NCI-H226 (cell line): ENCODE measurements at places on chromosomes 5 and 9.

DNA sequence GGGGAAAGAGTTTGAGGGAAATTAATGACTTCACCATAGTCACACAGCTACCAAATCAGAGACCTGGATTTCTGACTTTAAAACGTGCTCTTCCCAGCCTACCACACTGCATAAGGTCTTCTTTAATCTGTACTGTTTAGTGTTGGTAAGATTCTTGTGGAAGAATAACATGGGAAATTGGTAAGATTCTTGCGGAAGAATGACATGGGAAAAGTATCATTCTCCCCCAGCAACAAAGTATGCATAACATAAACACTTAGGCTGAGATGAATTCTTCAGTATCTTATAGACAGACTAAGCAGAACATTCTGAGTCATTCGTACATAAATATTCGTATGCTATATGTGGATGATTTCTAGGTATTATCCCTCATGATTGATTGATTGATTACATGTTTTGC, 170.4 kb downstream of the FOCAD start:
- DNase-seq = peak; percentile 23

- DNase-seq = no peak
These were observed 17.9 kb downstream of the MIGA2 start for GRCh38 chr9:129054163-129054851.

- DNase-seq = no peak
These were observed 81.2 kb downstream of the RAB24 start for GRCh38 chr5:177222269-177222668.

GRCh38 chr5:16754601-16755000, 137.8 kb upstream of the RETREG1 start:
- no peak for DNase-seq

GRCh38 chr9:110640736-110641135, 27.9 kb upstream of the MUSK start:
- DNase-seq = no peak

- DNase-seq = no peak
These were observed 33.8 kb downstream of the KCNIP1 start for GRCh38 chr5:170537451-170538095.

- DNase-seq = no peak
These were observed 52.7 kb downstream of the ITGA1 start for GRCh38 chr5:52840277-52841050.

DNA sequence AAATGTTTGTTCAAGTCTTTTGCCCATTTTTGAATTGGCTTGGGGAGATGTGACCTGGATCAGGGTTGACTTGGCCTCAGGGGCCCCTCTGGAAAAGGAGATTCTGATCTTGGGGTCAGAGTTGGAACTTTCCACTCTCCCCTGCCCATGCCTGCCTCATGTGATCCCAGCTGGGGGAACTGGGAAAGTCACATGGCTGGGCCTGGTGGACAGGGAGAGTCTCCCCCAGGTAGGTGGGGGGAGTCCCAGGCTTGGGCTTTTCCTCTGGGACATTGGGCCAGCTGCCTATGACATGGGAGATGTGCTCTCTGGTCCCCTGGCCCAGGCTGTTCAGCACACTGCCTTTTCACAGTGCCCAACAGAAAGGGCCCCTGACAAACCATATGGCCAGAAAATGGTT, 60.7 kb downstream of the NDST1 start:
- DNase-seq = no peak

- DNase-seq = no peak
These were observed 253.7 kb upstream of the NFIL3 start for GRCh38 chr9:91677331-91677730.

GRCh38 chr5:151523335-151523734, 67.8 kb downstream of the FAT2 start:
- peak; percentile 18 for DNase-seq

GRCh38 chr9:124617477-124618141, 110.4 kb upstream of the NR5A1 start:
- DNase-seq = peak; percentile 54

- no peak for DNase-seq
These were observed 7.1 kb downstream of the RXRA start for GRCh38 chr9:134333234-134333873.

DNA sequence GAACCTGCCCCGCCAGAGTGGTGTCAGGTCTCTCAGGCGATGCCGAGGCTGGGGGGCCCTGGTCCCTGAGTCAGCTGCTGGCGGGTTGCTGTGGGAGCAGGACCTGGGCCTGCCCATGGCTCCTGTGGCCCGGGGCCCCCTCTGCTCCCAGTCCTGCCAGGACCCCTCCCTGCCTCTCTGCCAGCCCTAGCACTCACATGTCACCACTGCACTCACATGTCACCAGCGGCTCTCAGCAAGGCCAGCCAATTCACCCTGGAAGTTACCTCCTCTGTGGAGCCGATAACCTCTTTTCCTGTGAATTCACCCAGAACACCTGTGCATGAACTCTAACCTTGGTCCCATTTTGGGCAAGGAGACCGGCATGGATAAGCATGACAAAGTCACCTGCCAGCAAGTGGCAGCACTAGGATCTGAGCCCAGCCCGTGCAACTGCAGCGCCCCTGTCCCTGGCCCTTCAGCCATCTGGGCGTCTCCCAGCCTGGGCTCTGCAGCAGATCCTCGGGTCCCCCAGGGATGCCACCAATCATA, 170.2 kb downstream of the GAPVD1 start:
- DNase-seq = no peak

- peak; percentile 59 for DNase-seq
These were observed 22.8 kb downstream of the SMIM3 start for GRCh38 chr5:150801117-150801927.

DNA sequence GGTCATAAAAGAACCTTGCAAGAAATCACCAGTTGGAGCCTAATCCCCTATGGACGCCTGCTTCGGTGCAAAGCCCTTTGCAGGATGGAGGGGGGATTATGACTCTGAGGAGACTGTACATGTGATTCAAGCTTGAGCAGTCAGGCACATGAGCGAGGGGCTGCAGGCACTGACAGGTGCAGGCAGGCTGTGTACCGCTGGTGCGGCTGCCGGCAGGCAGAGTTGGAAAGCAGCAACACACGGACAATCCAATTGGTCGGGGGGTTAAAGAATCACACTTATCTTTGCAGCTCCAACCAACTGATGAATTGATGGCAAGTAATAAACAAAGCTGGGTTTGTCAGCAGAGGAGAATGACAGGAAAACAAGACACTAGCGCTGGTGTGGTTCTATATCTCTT, 5.7 kb downstream of the WHRN start:
- no peak for DNase-seq

- DNase-seq = no peak
These were observed 35.7 kb downstream of the ELL2 start for GRCh38 chr5:95925939-95926338.

GRCh38 chr9:138061631-138062030, 184.0 kb downstream of the CACNA1B start:
- DNase-seq = no peak

DNA sequence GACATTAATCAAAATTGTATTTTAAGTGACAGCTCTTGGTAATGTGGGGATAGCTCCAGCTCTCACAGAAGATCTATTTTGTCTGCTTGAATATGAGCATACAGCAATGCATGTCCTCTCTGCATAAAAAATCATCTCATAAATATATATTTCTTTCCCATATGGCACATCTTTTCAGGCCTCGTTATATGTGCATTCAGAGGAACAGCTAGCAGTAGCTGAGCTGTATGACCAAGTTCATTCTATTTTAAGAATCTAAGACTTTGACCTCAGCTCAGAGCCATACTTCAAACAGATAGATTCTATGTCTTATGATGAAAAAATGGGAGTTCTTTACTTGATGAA, 487.2 kb downstream of the ARHGEF28 start:
- DNase-seq = no peak

GRCh38 chr5:112647428-112647827, 90.3 kb upstream of the APC start:
- peak; percentile 22 for DNase-seq

DNA sequence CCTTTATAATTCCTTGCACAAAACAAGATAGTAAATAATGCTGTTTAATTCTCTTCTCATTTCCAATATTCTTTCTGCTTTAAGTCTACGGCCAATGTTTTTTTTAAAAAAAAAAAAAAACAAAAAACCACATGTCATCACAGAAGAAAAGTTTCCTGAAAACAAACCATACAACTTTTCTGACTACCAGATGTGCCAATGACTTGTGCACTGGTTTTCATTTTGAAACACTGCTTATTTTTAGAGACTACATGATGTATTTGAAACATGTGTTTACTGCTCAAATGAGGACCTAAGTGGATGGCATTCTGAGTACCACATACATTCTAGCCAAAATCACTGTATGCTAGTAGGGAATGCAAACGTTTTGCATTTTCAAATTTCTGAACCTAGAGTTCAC, 167.9 kb downstream of the GLIS3 start:
- DNase-seq = no peak

DNA sequence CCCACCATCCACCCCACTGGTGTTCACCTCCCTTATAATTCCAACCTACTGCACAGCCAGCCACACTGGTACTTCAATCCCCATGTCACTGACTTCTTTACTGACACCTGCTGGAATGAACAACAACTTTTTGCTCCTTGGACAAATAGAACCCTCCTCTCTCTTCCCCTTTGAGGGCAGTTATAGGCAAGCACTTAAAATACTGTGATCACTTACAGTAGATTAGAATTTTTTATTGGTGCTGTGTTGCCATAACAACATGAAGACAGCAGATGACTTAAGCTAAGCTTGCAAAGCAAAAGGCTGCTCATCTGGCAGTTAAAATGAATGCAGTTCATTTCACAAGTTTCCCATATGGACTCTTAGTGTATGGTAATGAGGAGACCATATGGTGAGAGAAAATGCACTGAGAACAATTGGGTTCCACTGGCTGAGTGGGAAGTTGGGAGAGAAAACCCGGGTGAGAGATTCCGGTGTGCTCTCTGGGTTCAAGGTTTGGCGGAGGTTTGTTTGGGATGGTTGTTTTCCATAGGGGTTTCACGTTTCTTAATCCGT, 374.3 kb downstream of the EBF1 start:
- DNase-seq = no peak

DNA sequence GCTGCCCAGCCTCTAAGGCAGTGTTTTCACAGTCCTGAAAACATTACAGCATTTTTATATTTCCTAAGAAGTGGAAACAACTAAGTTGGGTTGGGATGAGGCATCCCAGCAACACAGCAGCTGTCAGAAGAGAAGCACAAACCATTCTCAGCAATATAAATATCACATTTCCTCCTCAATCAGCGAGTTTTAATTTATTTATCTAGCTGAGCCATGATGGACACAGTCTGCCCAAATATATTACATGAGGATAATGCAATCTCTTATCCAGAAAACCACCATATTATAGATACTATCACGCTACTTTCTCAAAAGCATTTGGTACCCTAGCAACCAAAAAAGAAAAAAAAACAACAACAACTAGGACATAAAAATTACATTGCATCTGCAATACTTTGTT, 158.5 kb downstream of the FSTL4 start:
- no peak for DNase-seq

- no peak for DNase-seq
These were observed 353.8 kb upstream of the WWC1 start for GRCh38 chr5:167937635-167937998.

DNA sequence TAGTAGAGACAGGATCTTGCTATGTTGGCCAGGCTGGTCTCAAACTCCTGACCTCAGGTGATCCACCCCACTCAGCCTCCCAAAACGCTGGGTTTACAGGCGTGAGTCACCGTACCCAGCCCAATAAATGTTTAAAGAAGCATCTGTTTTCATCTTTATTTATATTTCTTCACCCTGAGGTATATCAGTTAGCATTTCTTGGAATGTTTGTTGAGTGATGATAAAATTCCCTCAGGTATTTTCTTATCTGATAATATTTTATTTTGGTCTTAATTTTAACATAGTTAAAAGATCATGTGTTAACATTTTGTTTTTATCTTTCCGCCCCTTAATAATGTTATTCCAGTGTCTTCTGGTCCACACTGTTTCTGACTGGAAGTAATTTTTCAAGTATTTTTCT, 839.6 kb upstream of the CDH10 start:
- no peak for DNase-seq

DNA sequence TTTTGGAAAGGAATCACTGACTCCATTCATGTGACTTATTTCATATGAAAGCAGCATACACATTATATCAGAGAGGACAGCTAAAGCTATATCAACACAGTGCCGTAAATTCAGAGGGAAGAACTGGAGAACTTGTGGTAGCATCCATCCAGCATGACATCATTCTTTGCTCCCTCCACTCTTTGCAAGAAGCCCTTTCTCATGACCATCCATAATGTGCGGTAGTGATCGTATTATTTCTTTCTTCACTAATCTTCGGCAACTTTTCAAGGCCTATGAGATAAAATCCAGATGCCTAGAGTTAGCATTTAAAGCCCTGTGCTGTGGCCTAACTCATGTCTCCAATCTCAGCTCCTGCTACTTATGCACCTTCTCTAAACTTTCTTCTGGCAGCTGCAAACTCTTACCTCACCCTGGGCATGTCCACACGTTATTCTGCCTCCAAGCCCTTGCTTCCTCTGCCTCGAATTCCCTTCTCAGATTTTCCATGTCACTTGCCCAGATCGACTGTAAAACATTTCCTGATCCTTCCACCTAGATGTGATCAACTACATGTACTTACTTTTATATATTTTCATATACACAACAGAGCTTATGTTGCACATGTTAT, 307.3 kb upstream of the SGCD start:
- no peak for DNase-seq

DNA sequence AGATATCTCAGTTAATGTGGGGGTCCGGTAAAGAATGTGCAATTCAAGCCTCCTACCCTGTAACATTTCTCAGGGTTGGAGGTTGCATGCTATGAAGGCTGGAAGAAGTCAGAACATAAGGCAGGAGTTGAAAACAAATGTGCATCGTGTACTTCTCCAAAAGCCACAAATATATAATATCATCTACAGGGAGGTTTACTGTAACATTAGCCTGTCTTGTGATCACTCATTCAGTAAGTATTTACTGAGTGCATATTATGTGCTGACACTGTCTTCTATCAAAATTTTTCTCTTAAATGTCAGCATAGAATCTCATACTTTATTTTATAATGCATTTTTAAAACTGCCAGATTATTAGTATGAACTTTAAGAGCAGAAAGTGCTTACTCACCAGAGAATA, 105.6 kb upstream of the ZNF366 start:
- no peak for DNase-seq

- DNase-seq = peak; percentile 65
These were observed 293.8 kb downstream of the SLIT3 start for GRCh38 chr5:169006842-169007790.

DNA sequence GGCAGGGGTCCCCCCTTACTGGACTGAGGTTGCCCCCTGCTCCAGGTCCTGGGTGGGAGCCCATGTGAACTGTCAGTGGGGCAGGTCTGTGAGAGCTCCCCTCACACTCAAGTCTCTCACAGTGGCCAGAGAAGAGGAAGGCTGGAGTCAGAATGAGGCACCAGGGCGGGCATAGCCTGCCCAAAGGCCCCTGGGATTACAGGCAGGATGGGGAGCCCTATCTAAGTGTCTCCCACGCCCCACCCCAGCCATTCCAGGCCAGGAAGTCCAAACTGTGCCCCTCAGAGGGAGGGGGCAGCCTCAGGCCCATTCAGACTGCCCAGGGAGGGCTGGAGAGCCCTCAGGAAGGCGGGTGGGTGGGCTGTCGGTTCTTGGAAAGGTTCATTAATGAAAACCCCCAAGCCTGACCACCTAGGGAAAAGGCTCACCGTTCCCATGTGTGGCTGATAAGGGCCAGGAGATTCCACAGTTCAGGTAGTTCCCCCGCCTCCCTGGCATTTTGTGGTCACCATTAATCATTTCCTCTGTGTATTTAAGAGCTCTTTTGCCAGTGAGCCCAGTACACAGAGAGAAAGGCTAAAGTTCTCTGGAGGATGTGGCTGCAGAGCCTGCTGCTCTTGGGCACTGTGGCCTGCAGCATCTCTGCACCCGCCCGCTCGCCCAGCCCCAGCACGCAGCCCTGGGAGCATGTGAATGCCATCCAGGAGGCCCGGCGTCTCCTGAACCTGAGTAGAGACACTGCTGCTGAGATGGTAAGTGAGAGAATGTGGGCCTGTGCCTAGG, at the start of gene CSF2:
TSS of gene CSF2 (plus strand) at position 559 of the 783 bp plus-strand sequence. CDS start at position 594, 35 bp downstream.
- peak; percentile 85 for DNase-seq
